HFFc6 (cell line): ENCODE measurements at places on chromosomes 7 and 10.
A peak's percentile ranks its signal among the peaks of the same experiment; 100 is the strongest.

GRCh38 chr10:91171485-91171884, 49.0 kb upstream of the PCGF5 start:
- DNase-seq, result no peak

GRCh38 chr10:454860-455259, 234.6 kb downstream of the DIP2C start:
- DNase-seq, result peak; percentile 94

GRCh38 chr10:87816163-87816897, 1.7 kb downstream of the ATAD1 start:
- no peak for DNase-seq

DNA sequence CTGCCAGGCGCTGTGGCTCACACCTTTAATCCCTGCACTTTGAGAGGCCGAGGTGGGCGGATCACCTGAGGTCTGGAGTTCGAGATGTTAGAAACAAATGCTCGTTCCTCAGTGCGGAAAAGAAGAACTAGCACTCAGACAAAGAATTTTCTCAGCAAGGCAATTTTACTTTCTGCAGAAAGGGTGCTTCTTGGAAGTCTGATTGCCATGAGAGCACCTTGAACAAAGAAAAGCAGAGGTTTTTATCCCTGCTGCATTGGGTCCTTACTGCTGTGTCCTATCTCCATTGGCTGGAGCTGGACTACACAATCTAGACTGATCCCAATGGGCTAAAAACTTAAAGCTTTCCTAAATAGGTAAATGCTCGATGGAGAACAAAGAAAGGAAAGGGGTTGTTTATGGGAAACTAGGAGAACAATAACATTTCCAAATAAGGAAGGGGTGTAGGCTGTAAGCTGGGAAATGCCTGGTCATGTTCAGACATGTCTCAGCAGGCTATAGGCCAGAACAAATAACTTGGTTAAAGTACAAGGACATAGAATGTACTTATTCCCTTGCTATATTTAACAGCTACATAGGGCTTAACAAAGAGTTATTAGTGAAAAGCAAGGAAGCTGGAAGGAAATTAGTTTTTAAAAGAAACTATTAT, 26.1 kb upstream of the ACTR3B start:
- no peak for DNase-seq

GRCh38 chr7:27953361-27953760, 213.4 kb downstream of the TAX1BP1 start:
- no peak for DNase-seq

- DNase-seq, result no peak
Measured at GRCh38 chr7:80636709-80637108, 1.7 kb upstream of the CD36 start.

- DNase-seq, result peak; percentile 33
Measured at GRCh38 chr10:31836569-31837406, 91.8 kb downstream of the ARHGAP12 start.

DNA sequence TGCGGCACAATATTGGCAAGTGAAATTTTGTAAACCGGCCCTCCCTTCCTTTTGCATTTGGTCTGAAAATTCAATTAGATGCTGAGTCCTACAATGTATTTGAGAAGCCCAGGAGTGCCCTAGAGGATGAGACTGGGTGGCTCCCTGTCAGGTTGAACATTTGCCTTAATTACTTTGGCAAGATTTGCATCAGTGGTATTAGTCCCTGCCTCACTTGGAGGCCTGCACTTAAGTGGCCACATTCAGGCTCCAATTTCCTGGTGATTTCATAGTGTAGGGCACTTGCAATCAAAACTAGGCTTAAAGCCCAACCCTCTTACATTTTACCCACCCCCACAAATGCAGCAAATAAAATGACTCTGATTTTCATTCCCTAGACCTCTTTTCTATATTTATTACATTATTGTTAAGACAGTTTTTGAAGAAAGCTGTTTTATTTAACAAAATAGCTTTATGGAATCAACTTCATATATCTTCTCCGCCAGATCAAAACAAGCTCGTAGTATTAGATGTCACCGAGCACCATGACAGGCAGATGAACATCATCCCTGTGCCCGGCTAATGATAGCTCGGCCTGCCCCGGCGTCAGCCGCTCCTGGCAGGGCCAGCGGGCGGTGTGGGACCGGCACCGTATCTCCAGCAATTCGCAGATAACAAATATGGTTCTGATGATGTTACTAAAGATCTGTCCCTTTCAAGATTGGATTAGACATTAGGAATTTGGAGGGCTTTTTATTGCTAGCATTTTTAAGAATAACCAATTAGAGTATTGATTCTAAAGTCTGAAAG, 73.6 kb downstream of the EGFR start:
- DNase-seq, result no peak

DNA sequence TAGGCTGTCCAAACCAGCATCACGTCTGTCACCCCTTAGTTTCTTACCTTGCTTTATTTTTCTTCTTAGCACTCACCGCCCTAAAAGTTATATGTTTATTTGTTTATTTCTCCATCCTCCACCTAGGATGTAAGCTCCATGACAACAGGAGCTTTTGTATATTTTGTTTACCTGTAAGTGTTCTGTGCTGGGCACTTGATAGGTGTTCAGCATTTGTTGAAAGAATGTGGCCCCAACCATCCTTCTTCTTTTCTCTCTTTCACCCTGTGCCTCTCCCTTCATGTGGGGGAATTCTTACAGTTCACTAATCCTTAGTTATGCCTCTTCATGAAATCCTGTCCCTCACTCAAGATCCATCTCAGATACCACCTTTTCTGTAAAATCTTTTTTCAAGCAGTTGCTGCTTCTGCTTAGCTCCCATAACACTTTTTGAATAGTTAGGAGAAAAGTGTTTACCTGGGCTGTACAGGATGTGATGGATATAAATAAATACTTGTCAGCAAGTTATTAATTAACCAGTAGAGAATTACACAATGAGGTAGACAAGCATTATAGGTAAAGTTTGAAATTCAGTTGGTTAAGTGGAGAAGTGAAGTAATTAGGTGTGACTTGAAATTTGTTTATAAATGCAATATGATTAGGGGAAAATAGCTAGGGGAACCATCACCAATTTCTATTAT, 9.7 kb downstream of the AHR start:
- no peak for DNase-seq

GRCh38 chr7:2209146-2209960, 23.4 kb downstream of the MAD1L1 start:
- DNase-seq, result peak; percentile 41

DNA sequence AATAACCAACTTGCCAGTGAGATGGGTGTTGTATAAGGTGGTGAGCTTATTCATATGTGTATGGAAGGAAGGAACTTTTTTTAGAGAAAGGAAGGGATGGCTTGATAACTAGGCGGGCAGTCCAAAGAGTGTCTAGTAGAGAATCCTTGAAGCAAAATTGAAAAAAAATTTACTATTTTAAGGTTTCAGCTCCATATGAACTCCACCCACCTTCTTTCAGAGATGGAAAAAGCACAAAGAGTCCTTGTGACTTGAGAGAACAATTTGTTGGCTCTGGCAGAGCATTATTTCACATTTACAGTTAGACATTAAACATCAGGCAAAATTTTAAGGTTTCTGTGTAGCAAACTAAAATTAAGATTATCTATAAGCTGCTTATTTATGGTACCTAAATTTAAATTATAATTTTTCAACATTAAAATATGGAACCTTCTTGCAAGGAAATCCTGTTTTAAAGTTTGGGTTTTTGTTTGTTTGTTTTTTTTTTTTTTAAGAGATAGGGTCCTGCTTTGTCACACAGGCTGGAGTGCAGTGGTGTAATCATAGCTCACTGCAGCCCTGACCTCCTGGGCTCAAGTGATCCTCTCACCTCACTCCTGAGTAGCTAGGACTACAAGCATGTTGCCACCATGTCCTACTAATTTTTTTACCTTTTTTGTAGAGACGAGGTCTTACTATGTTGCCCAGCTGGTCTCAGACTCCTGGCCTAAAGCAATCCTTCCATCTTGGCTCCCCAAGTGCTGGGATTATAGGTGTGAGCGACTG, 12.2 kb downstream of the PTPN12 start:
- no peak for DNase-seq

- DNase-seq, result no peak
Measured at GRCh38 chr7:1603346-1604225, 33.8 kb upstream of the PSMG3 start.

DNA sequence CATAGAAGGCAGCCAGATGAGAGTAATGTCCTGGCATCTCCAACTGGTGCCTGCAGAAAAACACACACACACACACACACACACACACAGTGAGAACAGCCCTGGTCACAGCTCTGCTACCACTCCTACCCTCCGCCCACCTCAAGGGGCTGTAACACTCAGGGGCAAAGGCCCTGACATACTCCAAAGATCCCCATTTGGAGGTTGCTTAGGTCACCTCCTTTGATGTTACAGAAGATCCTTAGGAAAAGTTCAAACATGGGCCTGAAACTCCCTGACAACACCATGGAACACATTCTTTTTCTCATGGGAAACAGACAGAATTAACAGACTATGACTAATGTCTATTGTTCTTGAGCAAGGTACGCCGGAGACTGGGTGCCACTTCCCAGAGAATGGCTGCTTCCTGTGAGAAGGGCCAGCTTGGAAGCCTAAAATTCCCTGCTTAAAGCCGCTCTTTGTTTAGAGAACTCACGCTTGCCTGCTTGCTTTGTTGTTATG, 27.7 kb downstream of the DENND11 start:
- DNase-seq, result no peak

- no peak for DNase-seq
Measured at GRCh38 chr10:126730856-126731609, 60.5 kb upstream of the C10orf90 start.

GRCh38 chr10:129474642-129475041, 7.6 kb downstream of the MGMT start:
- no peak for DNase-seq

DNA sequence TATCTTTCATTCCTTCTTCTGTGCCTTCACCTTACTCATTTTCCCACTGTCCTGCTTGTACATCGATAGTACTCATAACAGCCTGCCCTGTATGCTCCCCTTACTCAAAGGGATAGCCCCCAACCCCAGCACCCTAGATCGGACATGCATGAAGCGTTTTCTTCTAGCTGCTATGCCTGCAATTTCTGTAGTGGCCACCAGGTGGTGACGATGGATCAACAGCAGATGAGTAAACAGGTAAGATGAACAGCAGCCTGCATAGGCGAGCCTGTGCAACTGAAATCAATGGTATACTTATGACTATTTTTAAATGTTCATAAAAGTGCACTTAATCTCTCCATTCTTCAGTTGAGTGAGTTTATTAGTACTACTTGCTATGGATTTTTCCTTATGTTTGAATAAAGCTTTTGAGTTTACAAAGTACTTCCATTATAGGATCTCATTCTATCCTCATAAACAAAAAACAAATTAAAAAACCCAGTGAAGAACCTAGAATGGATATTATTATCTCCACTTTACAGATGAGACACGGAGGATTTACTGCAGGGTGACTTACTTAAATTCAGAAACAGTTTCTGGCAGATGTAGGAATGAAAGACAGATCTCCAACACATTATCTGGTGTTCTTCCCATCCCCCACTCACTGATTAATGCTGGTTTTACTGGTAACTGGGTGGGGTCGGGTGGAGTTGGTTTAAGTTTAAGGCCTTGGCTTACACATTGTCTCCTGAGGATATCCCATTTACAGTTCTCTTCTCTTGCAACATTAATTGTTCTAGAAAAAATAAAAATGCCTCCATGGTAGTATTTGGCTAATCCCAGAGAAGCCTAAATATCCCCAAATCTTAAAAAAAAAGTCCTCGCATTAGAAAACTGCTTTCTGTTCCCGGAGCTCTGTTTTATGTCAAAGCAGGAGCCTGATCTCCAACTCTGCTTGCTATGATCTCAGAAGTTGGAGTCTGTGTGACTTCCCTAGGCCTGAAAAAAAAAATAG, 222.1 kb downstream of the GLI3 start:
- no peak for DNase-seq

- DNase-seq, result no peak
Measured at GRCh38 chr10:132279873-132280645, 27.7 kb downstream of the STK32C start.

DNA sequence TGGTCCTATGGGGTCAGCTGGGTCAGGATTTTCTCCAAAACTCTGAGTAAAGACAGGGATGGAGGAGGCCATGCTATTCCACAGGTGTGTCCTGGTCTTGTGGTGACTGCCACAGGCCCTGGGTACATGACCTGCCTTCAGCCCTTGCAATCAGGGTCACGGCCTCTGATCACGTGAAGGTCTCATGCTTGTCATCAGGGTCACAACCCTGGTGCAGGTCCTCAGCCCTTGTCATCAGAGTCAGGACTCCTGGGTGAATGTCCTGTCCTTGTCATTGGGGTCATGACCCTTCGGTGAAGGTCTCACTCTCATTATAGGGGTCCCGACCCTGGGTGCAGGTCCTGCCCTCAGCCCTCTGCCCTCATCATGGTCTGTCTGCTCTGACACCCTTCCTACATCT, 21.9 kb upstream of the TBRG4 start:
- DNase-seq, result no peak

DNA sequence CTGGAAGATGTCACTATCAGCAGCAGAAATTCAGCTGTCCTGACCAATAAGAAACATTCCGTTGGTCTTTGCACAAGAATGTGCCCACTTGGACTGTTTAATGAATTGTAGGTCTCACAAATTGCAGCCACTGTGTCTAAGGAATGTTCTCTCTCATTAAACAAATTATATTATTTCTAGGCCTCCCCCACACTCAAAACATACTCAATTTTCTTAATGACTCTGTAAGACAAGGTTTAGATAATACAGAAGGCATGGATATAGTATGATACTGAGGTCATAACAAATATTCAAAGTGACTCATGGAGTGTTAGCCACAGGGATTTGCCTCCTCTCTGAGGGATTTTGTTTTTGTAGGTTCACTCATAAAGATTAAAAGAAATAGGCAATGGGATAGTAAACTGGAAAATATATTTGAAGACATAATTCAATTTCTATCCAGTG, 197.5 kb downstream of the PTN start:
- DNase-seq, result peak; percentile 77

DNA sequence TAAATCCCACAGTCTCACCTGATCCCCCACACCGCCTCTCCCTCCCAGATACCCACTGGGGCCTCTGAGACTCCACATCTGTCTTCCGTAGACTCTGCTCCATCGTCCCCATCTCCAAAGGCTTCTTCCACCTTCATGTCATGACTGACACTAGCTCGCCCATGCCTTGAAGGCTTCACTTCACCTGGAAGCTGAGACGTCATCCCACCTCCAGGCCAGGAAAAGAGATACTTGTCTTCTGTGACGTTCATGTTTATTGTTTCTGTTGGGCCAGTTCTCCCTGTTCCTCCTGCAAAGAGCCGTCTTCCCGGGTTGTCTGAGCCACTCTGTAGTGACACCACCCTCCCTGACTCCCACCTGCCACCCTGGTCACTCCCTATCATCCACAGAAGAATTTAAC, 3.6 kb upstream of the ZNF862 start:
- DNase-seq, result no peak
